ENCODE measurements at places on chromosomes 6 and 20.

DNA sequence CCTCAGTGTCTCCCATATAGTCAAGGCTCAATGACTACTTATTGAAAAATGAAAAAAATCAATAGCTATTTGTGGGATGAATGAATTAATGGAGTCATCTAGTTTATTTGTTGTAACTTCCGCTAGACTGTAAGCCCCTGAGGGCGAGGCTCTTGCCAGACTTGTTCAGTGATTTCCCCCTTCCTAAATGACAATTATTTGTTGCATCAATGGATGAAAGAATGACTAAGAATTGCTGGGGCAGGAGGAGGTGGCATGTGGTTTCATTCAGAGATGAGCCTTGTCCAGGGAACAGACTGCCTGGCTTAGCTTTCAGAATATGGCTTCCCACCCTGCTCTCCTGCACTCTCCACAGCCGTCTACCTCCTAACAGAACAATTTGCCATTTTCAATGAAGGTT, 1.1 kb upstream of the PRELID3B start:
- no peak for DNase-seq

DNA sequence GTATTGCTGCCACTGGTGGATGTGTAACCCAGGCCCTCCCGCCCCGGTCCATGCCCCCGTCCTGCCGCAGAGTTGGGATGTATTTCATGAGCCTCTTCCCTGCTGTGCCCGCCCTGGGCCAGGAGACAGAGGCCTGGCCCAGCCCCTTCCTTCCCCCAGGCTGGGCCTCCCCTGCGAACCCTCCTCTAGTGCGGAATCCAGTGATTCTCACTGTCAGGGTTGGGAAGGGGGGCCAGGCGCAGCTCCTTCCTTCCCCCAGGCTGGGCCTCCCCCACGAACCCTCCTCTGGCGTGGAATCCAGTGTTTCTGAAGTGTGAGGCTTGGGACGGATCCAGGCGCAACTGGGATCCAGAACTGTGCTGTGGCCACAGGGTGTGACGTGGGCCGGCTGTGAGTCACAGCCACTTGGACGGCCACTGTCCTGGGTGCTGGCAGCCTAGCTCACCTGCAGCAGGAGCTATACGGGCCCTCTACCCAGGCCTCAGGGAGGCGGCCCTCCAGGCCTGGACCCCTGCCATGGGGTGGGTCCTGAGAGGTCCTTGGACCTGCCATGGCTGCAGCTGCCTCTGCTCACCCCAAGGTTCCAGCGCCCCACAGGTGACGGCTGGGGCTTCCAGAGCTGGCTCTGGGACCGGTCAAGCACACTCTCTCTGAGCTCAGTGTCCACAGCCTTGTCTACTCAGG, 28.3 kb downstream of the COL20A1 start:
- no peak for DNase-seq

- DNase-seq: no peak
Observed at GRCh38 chr6:119105282-119105681, 26.8 kb upstream of the FAM184A start.

- DNase-seq: no peak
Observed at GRCh38 chr20:677957-678356, 2.4 kb upstream of the SCRT2 start.

GRCh38 chr20:48605364-48606171, 222.2 kb downstream of the PREX1 start:
- peak; percentile 53 for DNase-seq

DNA sequence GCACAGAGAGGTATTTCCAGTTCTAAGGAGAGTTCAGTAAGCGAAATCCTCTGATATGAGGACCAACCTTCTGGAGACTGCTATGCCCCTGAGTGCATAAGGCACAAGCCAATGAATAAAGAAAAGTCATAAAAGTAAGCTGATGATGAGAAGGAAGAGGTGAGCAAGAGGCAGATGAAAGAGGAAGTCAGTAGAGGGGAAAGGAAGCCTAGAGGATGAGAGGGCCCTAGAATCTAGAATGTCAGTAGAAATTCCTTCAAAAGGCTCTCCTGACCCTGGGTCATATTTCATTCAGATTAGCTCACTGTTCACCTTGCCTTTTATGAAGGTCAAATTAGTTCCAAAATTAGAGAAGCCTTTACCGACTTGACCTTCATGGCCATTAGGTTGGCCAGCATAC, 209.2 kb downstream of the CD83 start:
- no peak for DNase-seq

DNA sequence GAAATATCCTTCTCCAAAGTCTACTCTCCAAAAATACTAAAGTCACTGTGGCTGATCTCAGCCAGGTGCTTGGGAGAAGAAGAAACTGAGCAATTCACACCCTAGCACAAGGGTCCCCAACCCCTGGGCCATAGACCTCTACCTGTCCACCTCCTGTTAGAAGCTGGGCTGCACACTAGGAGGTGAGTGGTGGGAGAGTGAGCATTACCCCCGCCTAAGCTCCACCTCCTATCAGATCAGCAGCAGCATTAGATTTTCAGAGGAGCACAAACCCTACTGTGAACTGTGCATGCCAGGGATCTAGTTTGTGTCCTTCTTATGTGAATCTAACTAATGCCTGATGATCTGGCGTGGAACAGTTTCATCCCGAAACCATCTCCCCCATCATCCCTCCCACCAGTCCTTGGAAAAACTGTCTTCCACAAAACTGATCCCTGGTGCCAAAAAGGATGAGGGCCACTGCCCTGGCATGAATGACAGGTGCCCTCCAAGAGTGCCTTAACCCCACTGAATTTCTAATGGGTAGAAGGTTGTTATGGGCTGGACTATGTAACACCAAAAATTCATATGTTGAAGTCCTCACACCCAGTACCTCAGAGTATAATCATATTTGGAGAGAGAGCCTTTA, 109.2 kb upstream of the CDYL start:
- no peak for DNase-seq

DNA sequence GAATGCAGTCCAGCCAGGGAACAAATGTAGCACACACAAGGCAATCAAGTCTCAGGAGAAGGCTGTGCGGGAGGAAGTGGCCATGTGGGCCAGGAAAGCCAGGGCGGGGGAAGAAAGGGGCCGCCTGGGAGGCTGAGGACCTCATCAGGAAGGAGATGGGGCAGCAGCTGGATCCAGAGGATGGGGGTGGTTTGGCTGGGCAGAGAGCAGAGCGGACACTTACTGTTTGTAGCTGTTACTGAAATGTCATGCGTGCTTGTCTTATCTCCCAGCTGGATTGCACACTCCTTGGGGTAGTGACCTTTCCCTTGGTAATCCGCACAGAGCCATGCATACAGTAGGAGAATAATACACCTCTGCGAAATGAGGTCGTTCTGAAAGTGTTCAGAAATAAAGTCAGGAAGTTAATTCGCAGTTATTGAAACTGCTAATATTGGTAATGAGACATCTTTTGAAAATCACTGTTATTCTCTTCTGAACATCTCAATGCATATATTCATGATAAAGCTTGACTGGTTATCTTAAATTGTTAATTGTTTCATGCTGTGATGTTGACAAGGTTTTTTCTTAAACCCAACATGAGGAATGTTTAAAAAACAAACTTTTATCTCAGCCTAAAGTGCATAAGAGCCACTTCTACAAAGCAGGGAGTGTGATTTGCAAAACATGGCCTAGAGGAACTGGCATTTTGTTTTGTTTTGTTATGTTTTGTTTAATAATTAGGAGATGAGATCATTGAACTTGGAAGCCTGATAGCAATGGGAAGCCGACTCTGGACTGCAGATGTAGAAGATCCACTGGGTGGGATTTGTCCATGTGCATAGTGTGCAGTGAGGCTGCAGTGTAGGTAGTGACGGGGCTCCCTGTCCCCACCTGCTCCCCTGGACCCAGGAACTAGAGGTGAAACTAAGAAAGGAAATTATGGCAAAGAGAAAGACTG, 18.0 kb upstream of the MAP3K4 start:
- no peak for DNase-seq

DNA sequence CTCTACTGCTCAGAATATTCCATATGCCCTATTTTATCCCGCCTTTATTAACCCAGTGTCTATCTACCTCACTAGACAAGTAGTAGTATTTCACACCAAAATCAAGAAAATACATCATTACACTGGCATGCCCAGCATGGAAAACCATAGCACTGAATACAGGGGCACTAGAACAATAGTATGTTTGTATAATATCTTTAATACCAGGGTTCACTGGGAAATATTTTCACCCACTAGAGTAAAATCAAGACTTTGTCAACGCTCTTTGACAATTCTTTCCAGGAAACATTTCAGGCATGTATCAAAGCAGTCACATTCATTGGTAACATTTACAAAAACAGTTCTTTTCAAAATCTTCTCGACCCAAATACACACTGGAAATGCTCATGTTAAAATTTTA, 119.3 kb upstream of the BEND6 start:
- DNase-seq: no peak

GRCh38 chr6:135229996-135230395, 48.9 kb downstream of the MYB start:
- no peak for DNase-seq

DNA sequence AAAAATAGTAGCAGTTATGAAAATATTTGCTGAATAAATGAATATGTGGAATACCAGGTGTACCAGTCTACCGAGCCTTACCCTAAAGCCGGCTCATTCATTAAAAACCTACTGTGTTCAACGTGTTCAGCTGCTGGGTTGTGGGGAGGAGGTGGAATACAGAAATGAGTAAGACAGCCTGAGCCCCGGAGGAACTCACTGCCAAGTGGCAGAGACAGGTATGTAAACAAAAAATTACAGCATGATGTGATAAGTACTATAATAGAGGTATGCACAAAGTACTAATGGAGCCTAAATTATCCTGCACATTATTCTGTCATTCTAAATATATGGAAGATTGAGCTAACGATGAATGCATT, 6.8 kb upstream of the ADTRP start:
- no peak for DNase-seq

DNA sequence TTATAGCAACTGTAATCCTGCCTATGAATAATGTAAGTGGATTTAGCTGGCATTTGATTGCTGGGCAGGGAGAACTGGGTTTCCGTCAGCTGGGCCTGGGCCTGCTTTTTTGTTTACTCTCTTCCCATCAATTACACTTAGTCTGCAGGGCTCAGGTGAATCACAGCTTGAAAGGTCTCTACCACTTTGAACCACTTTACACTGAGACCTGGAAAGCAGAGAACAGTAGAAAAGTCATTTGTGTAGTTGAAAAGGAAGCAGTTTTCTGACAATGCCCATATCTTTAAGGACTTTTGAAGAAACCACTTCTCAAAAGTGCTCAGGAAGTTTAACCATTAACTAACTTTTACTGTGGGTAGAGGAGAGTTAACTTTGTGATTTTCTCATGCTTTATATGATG, 315.4 kb upstream of the SASH1 start:
- DNase-seq: no peak

GRCh38 chr6:150336708-150337107, 32.1 kb upstream of the IYD start:
- DNase-seq: no peak

DNA sequence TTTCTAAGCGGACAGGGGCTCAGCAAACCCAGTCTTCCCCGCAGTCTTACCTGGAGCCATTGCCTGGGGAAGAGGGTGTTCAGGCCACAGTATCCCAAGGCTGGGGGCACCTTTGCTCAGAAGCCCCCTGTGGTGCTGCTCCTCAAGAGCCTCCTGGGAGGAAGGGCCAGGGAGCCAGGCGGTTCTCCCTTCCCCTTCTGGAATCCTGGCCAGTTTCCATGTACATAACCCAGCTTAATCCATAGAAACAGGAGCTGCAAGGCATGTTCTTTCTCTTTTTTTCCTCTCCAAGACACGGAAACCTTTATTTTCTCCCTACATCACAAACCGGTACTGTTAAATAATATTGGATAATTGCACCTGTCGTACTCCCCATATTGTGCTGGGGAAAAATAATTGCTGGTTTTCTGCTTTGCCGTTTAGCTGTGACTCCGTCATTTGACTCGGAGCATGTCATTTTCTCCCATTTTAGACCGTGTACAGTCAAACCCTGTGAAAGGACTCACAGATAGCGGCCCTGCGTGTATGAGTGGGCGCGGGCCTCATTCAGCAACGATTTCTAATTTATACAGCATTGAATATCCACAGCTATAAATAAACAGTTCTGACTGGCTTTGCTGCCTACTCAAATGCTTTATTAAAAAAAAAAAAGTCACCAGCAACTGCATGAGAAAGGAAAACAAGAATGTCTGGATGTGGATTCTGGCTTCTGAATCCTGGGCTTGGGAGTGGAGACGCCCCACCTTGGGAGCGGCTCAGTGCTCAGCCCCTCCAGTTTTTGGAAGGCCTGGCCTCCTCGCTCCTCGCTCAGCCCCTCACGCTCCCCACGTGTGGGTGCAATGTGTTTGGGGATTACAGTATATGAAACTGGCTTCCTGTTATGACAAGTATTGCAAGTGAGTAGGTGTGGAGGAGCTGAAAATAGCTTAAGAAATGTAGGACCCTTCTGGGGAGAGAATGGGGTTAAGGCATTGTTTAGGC, 67.3 kb downstream of the ADTRP start:
- DNase-seq: no peak

DNA sequence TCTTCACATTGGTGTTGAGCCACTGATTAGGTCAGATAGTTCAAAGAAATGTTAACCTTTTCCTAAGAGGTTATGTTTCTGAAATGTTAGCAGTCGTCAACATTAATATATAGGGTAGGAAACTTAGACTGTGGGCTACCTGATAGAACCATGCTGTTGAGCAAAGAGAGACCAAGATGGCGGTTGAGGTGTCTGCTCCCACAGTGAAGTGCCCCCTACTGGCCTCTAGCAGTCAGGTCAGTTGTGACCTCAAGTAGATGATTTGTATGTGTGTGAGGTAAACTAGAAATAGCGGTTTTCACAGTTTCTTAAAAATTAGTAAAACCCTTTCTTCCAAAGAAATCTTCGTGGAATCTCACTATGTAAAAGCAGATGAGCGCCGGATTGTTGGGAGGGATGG, 40.3 kb downstream of the MTHFD1L start:
- DNase-seq: no peak

DNA sequence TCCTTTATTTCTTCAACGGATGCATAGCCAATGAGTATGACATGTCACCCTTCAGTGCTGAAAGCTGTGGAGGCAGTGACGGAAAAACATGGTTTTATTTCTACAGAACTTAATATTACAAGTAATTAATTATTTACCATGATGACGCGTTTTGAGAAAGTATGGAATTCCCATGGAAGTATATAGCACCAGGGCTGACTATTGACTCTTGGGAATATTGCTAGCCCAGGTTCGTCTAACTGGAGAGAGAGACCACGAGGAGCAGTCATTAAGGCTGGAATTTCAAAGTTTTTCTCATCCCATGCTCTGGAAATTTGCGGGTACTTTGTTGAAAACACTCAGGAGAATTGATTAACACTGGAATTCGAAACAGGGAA, 155.2 kb upstream of the PRSS16 start:
- DNase-seq: no peak

DNA sequence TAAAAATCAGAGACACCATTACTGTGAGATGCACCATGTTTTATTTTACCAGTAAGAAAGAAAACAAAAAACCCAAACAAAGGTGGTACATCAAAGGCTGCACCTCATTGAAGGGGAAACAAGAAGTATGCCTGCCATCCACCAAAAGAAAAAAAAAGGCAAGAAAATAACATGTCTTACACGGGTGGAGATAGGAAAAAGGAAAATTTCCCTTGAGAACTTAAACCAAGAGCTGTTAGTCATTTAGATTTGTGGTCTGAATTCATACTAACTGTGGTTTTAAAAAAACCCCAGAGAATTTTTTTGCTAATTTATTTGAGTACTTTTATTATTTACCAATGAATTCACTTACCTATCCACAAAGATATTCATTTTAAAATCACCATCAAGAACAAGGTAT, 144.0 kb downstream of the LRRC1 start:
- no peak for DNase-seq
